ENCODE measurements at places on chromosomes 11 and 22.

DNA sequence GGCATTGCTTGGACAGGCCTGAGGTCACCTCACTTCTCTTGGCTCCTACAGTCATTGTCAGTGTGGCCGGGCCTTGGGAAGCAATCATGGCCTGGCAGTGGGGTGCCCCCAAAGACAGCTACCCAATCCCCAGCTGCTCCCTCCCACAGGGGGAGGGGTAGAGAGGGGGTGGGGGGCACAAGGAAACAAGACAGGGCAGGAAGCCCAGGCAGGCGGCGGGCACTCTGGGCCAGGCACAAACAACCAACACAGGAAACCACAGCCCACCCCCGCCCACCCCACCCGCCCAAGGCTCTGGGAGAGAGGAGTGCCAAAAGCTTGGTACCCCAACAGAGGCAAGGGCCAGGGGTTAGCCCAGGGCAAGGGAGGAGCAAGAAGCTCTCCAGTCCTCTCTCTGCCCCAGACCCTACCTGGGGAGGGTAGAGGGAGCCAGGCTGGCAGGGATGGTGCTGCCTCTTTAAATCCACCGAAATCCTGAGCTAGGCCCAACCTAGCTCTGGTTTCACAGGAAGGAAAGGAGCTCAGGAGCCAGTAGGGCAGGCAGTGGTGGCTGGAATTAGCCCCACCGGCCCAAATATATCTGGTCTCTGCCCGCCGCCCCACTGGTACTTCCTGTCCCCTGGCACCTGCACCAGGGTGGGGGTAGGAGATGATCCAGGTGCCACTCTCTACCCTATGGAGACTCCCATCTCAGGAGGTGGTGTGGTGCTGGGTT is 12.2 kb downstream of the BCL9L start:
- DNase-seq = no peak

GRCh38 chr11:78371221-78371891 is 46.3 kb downstream of the GAB2 start:
- DNase-seq = no peak

- no peak for DNase-seq
Observed at GRCh38 chr11:128504486-128504885, 82.9 kb downstream of the ETS1 start.

DNA sequence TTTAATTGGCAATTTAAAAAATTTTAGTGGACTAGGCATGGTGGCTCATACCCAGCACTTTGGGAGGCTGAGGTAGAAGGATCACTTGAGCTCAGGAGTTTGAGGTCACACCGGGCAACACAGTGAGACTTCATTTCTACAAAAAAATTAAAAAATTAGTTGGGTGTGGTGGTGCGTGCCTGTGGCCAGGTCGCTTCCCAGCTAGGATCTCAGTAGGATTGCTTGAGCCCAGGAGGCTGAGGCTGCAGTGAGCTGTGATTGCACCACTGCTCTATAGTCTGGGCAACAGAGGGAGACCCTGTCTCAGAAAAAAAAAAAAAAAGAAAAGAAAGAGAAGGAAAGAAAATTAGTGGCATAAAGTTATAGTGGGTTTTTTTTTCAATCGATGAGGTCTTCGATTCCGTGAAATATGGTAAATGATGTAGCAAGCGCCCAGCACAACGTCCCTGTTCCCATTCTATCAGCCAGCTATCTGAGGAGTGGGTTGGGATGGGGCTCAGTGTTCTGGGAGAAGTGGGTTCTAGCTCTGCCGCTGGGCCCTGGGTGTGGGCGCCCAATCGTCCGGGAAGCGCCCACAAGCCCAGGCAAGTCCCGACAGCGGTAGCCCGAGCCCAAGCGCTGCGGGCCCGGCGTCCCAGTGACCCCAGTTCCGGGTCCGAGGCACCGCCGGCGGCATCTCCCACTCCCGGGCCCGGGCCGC is 1.4 kb downstream of the FOSL1 start:
- no peak for DNase-seq

DNA sequence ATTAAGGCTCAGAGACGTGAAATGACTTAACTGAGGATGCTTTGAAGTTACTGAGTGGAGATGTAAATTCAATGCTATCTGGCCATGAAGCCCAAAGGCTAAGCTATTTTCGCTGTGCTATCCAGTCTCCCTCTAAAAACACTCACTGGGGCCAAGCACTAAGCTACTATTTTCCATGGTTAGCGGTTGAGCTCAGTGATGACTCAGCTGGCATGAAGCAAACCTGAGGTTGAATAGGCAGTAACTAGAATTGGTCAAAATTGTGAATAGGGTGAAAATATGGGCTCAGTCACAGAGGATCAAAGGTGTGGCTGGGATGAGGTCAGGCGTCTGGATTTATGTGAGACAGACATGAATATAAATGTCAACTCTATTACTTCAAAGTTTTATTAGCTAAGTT is 564.2 kb upstream of the KIRREL3 start:
- no peak for DNase-seq

DNA sequence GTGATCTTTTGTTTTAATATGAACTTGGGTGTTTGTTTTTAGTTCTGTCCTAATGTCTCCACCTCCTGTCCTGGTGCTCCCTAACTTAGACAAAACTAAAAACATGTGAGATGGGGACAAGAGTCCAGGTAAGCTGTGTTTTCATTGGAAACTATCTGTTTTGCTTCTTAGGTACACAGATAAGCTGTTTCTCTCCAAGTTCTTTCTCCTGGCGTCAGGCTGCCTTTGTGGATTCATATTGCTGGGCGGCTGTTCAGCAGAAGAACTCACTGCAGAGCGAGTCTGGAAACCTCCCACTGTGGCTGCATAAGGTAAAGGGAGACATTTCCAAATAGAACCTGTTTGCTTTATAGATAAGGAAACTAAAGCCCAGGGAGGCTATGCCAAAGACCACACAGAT is 24.7 kb downstream of the PANX1 start:
- DNase-seq = no peak

- no peak for DNase-seq
Observed at GRCh38 chr11:78659326-78660270, 84.9 kb upstream of the NARS2 start.

DNA sequence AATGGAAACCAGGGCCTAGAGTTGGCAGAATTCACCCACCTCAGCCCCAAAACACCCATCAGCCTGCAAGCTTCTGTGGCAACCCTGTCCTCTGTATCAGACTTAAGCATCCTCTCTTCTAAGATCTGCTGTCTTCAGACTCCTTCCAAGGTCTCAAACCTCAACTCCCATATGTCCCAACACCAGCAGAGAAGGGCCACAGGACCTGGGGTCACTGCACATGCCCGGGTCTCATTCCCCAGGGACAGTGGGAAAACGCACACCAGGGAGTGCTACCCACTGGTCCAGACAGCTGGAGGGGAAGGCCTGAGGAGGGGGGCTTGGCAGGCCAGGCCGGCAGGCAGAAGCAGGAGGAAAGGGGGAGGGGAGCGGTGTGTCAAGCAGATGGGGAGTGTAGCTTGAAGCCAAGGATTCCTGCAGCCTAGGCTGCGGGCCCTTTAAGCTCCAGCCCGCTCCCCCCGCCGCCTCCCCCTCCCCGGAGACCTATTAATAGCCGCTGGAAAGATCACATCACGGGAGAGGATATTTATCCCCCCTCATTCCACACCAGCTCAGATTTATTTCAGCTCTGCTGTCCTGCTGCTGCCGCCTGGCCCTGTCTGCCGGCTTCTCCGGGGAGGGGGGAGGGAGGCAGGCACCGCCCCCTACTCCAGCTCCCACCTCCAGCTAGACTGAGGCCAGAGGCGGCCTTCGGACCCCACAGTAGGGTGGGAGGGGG is 16.7 kb downstream of the BCL9L start:
- DNase-seq = no peak
